Left lung (tissue), 14 donors: ENCODE measurements at places on chromosomes 7 and 10. TPM values are rescaled to one million over a fixed set of nuclear protein-coding genes. Genes with fewer than 3 reads are reported as not detected.

Gene STOX1
- 1.1 TPM for total RNA-seq

- H3K4me3 ChIP-seq = no peak overlapping the region
- no peak overlapping the region for H3K27ac ChIP-seq
- no peak for DNase-seq
- no peaks in the 10 kb centered on the region for H3K27me3 ChIP-seq
Observed at GRCh38 chr7:39810710-39811109, 139.3 kb upstream of the CDK13 start.

DNA sequence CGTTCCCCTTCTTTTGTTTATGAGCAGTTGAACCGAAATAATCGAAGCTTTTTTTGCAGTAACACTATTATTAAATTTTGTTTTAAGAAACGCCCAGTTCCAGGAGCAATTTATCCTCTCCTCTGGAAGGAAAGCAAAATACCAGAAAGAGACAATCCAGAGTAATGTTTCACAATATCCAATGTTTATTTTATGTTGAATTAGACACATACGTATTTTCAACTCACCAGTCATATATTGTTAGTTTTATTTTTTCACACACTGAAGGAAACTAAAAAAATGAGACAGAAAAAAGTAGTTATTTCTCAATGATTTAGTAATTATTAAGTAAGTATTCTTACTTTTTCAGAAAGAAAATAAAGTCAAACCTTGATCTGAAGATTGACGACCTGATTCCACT lies 85.1 kb downstream of the MYOF start:
- H3K27me3 ChIP-seq = no peaks in the 10 kb centered on the region
- no peaks in the 10 kb centered on the region for H3K4me1 ChIP-seq
- no peak for DNase-seq
- H3K36me3 ChIP-seq = no peaks in the 10 kb centered on the region
- no peak overlapping the region for H3K27ac ChIP-seq

DNA sequence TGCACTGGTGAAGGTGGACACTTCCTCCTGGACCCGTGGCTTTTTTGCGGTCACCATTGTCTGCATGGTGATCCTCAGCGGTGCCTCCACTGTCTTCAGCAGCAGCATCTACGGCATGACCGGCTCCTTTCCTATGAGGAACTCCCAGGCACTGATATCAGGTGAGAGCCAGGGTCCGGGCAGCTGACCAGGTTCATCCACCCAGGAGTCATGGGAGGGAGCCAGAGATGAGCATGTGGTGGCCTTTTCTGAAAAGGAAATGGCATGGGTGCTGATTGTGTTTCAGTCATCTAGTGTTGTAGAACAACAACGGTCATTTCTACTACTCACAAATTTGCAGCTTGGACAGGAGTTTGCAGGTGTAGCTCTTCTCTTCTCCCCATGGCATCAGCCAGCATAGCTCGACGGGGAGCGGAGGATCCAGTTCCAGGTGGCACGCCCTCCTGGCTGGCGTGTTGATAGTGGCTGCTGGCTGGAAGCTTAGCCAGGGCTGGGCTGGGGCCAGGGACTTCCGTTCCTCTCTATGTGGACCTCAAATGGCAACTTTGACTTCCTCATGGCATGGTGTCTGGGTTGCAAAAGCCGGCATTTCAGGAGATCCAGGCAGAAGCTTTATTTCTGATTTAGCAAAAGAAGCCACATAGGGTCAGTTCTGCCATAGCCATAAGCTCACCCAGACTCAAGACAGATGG lies 32.7 kb downstream of the SLC29A3 start:
- H3K4me1 ChIP-seq = no peaks in the 10 kb centered on the region
- H3K36me3 ChIP-seq = peaks cover 13% of the 10 kb centered on the region
- H3K4me3 ChIP-seq = no peak overlapping the region
- no peaks in the 10 kb centered on the region for H3K27me3 ChIP-seq
- H3K27ac ChIP-seq = no peak overlapping the region

Gene TMEM176A
- 48.8 TPM for total RNA-seq

DNA sequence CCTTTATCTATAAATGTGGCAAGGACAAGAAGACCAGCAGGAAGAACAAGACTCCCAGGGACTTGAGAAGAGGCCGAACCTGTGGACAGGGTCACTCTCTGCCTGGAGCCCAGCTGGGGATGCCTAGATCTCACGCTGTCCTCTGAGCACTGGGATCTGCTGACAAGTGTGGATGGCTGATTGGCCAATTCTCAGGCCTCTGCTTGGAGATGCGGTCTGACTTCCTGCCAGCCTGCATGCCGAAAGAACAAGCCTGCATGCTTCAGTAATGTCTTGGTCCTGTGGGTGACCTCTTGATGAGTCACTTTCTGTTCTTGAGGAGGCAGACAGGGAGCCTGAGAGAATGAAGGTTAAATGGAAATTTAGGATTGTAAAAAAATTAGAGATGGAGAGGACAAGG lies 84.7 kb downstream of the TMEM178B start:
- peak; percentile 61 for DNase-seq
- H3K4me3 ChIP-seq = no peak overlapping the region
- no peaks in the 10 kb centered on the region for H3K36me3 ChIP-seq
- no peaks in the 10 kb centered on the region for H3K27me3 ChIP-seq
- H3K27ac ChIP-seq = no peak overlapping the region

Gene C10orf62
- not detected for total RNA-seq

GRCh38 chr7:28607855-28608193 lies 195.5 kb downstream of the CREB5 start:
- DNase-seq = no peak
- no peaks in the 10 kb centered on the region for H3K36me3 ChIP-seq
- H3K27me3 ChIP-seq = no peaks in the 10 kb centered on the region
- no peak overlapping the region for H3K27ac ChIP-seq
- H3K4me3 ChIP-seq = no peak overlapping the region

GRCh38 chr7:2104716-2105115 lies 128.0 kb downstream of the MAD1L1 start:
- no peaks in the 10 kb centered on the region for H3K27me3 ChIP-seq
- H3K4me3 ChIP-seq = no peak overlapping the region
- no peak overlapping the region for H3K27ac ChIP-seq

Gene ASB10
- not detected for total RNA-seq

- no peaks in the 10 kb centered on the region for H3K36me3 ChIP-seq
- DNase-seq = no peak
- H3K27me3 ChIP-seq = no peaks in the 10 kb centered on the region
- H3K4me1 ChIP-seq = no peaks in the 10 kb centered on the region
Observed at GRCh38 chr7:80362010-80362618, 149.8 kb downstream of the GNAT3 start.

DNA sequence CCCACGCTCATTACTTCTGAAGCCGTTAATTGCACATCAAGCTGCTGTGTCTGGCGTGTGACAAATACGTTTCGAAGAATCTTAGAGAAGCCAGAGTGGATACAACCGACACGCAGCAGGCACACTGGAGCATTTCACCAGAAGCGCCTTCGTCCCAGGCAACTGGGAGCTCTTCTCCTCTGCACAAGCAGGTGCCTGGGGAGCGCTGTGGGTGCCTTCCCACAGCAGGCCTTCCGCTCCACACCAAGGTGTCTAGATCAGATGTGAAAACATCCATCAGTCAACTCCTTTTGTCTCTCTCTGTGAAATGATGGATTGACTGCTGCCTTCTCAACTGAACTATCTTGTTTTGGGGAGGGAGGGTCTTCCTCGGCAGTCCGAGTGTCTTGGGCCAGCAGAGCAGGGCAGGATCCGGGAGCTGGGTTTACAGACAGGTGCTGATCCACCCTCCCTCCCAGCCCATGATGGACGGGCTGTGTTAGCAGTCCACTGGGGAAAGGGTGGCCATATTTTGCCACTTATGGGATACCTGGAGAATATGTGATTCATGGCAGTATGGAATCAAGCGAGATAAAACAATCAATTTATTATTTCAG lies 326.3 kb downstream of the TCERG1L start:
- no peak for DNase-seq
- H3K36me3 ChIP-seq = no peaks in the 10 kb centered on the region
- no peaks in the 10 kb centered on the region for H3K4me1 ChIP-seq
- H3K27ac ChIP-seq = no peak overlapping the region

GRCh38 chr7:137904833-137905232 lies 58.1 kb upstream of the DGKI start:
- H3K4me1 ChIP-seq = peaks cover 4% of the 10 kb centered on the region
- no peak overlapping the region for H3K27ac ChIP-seq
- H3K27me3 ChIP-seq = no peaks in the 10 kb centered on the region
- DNase-seq = no peak
- H3K4me3 ChIP-seq = no peak overlapping the region

Gene HECW1
- 0.29 TPM for total RNA-seq

DNA sequence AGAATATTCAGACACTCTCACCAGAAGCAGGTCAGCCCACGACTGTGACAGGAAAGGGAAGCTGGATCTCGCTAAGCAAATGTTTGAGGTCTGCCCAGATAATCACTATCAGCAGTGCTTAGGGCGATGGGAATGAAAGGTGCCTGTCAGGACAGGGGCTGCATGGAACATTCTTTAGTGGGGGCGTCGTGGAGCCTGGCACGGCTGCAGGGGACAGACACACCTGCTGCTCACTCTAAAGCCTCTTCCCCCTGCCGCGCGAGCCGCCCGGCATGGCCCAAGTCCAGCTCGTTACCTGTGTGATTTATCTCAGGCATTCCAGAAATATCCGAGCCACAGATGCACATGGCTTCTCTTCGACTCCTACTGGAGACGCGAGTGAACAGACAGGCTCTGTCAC lies 235.5 kb downstream of the GLRX3 start:
- no peak for DNase-seq
- no peak overlapping the region for H3K27ac ChIP-seq
- H3K4me1 ChIP-seq = no peaks in the 10 kb centered on the region
- H3K4me3 ChIP-seq = no peak overlapping the region
- H3K27me3 ChIP-seq = no peaks in the 10 kb centered on the region

- H3K36me3 ChIP-seq = no peaks in the 10 kb centered on the region
- H3K27me3 ChIP-seq = no peaks in the 10 kb centered on the region
- H3K27ac ChIP-seq = no peak overlapping the region
- H3K4me1 ChIP-seq = no peaks in the 10 kb centered on the region
- no peak for DNase-seq
- H3K4me3 ChIP-seq = no peak overlapping the region
Observed at GRCh38 chr7:2968176-2968575, 75.5 kb downstream of the CARD11 start.

Gene KIF11
- total RNA-seq = 3.0 TPM

Gene EGR2
- 11.6 TPM for total RNA-seq

- H3K27ac ChIP-seq = no peak overlapping the region
- no peak for DNase-seq
- no peak overlapping the region for H3K4me3 ChIP-seq
- no peaks in the 10 kb centered on the region for H3K27me3 ChIP-seq
- no peaks in the 10 kb centered on the region for H3K36me3 ChIP-seq
Observed at GRCh38 chr10:28505359-28505959, 27.5 kb upstream of the WAC start.

GRCh38 chr7:156950381-156950858 lies 908 bp downstream of the NOM1 start:
- H3K4me3 ChIP-seq = peak overlapping the region; percentile 85
- no peak for DNase-seq
- H3K36me3 ChIP-seq = peaks cover 32% of the 10 kb centered on the region
- peaks cover 25% of the 10 kb centered on the region for H3K4me1 ChIP-seq

- no peaks in the 10 kb centered on the region for H3K4me1 ChIP-seq
- no peak overlapping the region for H3K27ac ChIP-seq
- H3K4me3 ChIP-seq = no peak overlapping the region
- no peaks in the 10 kb centered on the region for H3K27me3 ChIP-seq
- no peaks in the 10 kb centered on the region for H3K36me3 ChIP-seq
Observed at GRCh38 chr10:17410907-17411306, 43.5 kb downstream of the ST8SIA6 start.

- H3K36me3 ChIP-seq = no peaks in the 10 kb centered on the region
- no peak overlapping the region for H3K4me3 ChIP-seq
- H3K27me3 ChIP-seq = peaks cover 9% of the 10 kb centered on the region
- DNase-seq = no peak
- H3K4me1 ChIP-seq = no peaks in the 10 kb centered on the region
- no peak overlapping the region for H3K27ac ChIP-seq
Observed at GRCh38 chr10:70982443-70982842, 94.1 kb upstream of the PCBD1 start.

Gene CCDC7
- total RNA-seq = 17.1 TPM

DNA sequence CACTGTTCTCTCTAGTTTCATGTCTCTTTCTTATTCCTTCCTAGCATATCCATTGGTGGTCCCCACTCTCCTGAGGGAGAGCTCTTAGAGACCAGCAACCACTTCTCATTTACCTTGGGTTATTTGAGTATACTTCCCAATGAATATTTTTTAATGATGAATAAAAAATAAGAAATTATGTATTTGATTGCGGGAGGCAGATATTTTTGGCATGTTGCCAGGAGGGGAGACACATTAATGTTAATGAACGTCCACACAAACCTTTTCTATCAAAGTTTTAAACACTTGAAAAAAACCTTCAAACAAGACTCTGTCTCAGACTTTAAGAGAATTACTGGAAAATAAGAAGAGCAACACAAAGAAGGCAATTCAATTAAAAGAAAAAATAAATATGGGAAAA lies 260.6 kb upstream of the MAGI2 start:
- no peaks in the 10 kb centered on the region for H3K27me3 ChIP-seq
- DNase-seq = no peak
- H3K4me3 ChIP-seq = no peak overlapping the region
- no peaks in the 10 kb centered on the region for H3K4me1 ChIP-seq
- no peaks in the 10 kb centered on the region for H3K36me3 ChIP-seq

Gene TMEM184A
- 9.7 TPM for total RNA-seq

DNA sequence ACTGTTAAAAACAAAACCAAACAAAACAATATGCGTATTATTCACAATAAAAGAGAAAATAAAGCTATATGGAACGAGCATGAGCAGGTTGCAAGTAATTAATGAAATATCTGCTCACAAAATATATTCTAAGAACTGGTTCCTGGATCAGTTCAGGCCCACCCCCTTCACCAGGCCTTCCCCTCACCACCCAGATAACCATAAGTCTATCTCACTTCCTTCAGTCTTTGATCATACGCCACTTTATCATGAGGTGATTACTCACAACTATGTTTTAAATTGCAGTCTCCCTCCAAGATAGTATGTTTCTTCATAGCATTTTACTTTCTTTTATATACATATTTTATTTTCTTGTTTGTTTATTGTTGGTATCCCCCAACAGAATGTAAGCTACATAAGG lies 263.1 kb upstream of the HGF start:
- no peak overlapping the region for H3K4me3 ChIP-seq
- no peak overlapping the region for H3K27ac ChIP-seq
- H3K36me3 ChIP-seq = no peaks in the 10 kb centered on the region
- no peak for DNase-seq
- H3K4me1 ChIP-seq = no peaks in the 10 kb centered on the region

DNA sequence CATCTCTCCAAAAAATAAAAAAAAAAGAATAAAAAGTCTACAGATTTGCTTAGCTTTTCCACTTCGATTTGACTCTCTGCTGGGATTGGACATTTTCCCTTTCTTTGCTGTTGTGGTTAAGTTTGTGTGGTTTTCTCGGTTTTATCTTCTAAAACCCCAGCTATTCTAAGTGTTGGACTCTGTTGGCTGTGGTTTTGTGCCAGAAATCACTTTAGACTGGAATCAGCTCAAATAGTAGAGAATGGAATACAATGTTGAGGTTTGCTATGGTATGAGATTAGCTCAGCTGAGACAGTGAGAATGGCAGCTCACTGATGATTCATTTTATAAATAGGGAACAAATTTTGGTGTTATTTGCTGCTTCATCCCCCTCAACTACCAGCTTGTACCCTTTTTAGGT lies 116.0 kb downstream of the BUB3 start:
- H3K4me1 ChIP-seq = no peaks in the 10 kb centered on the region
- peaks cover 21% of the 10 kb centered on the region for H3K27me3 ChIP-seq
- no peak overlapping the region for H3K4me3 ChIP-seq

Gene ANKRD61
- total RNA-seq = 0.26 TPM
